Left forelimb (tissue), 1 donor: ENCODE measurements at places on chromosomes 7 and 10.

- no peak for DNase-seq
Observed at GRCh38 chr10:31219306-31219705, 99.7 kb upstream of the ZEB1 start.

DNA sequence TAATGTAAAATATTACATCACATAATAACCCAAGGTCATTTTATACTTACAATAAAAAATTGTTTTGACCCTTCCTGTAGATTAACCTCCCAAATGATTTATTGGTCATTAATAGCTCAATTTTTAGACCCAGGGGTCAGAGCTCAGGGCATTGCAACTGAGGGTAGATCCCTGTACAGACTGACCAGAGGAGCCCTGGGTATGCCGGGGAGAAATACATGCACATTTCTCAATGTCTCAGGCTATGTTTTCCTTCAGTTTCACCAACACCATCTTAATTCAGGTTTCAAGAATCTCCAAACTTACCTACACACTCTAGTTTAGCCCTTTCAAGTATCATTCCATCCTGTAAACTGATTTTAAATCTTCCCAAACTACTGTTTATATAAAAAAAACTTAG is 46.2 kb downstream of the CALD1 start:
- no peak for DNase-seq

DNA sequence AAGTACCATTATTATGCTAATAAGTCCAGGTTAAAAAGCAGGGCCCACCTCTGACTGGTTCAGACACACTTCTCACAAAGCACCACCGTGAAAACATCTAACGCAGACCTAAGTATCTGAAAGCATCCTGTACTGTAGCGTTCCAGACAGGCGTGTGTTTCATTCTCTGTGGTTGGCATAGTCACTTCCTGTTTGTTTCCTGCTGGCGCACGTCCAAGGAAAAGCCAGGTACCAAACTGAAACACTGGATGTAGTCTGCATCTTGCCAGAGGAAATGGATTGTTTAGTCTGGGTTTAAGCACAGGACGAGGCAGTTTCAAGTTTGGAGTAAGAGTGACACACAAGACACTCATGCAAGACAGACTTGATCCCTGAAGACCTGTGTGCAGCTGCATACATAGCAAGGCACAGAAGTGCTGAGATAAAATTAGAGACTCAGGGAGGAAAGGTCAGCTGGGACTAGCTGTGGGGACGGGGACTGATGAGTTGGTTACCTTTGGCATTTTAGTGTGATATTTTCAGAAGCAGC is 23.3 kb downstream of the BPGM start:
- no peak for DNase-seq

DNA sequence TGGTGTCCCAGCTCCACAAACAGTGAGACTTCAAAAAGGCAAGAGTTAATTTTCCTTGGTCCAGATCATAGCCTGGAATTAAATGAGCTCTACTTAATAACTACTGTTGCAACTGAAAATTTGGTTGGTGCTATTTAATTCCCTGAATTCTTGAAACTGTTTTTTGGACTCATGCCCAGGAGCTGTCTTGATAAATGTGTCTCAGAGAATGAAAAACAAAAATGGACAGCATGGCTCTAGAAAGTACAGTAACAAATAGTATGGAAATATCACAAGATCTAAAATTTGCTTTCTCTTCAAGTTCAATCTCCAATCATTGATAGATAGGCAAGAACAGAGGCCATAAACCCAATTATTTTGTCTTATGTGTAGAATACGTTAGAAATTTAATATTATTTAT is 42.5 kb downstream of the CCDC71L start:
- DNase-seq: no peak
